ENCODE measurements at places on chromosomes 3 and 15. TPM values are rescaled to one million over a fixed set of nuclear protein-coding genes. Genes with fewer than 3 reads are reported as not detected.

- H3K36me3 ChIP-seq, result no peaks in the 10 kb centered on the region
- no peaks in the 10 kb centered on the region for H3K27me3 ChIP-seq
- H3K4me3 ChIP-seq, result no peak overlapping the region
- H3K27ac ChIP-seq, result peak overlapping the region; percentile 20
Measured at GRCh38 chr3:7876741-7877297, 624.8 kb upstream of the LMCD1 start.

- H3K4me1 ChIP-seq, result no peaks in the 10 kb centered on the region
- DNase-seq, result no peak
- no peak overlapping the region for H3K27ac ChIP-seq
- H3K36me3 ChIP-seq, result no peaks in the 10 kb centered on the region
Measured at GRCh38 chr3:6079561-6080179, 781.2 kb upstream of the GRM7 start.

OR5K2 gene
- not detected for total RNA-seq

GRCh38 chr3:42666022-42666421 is 12.5 kb downstream of the ZBTB47 start:
- no peak overlapping the region for H3K27ac ChIP-seq
- no peak overlapping the region for H3K4me3 ChIP-seq
- peaks cover 6% of the 10 kb centered on the region for H3K4me1 ChIP-seq
- no peaks in the 10 kb centered on the region for H3K27me3 ChIP-seq
- H3K36me3 ChIP-seq, result no peaks in the 10 kb centered on the region

GRCh38 chr15:39511916-39512260 is 69.0 kb upstream of the THBS1 start:
- DNase-seq, result no peak
- H3K27ac ChIP-seq, result peak overlapping the region; percentile 22
- no peaks in the 10 kb centered on the region for H3K27me3 ChIP-seq
- H3K36me3 ChIP-seq, result no peaks in the 10 kb centered on the region
- H3K4me1 ChIP-seq, result no peaks in the 10 kb centered on the region
- no peak overlapping the region for H3K4me3 ChIP-seq

- no peak for DNase-seq
- no peak overlapping the region for H3K27ac ChIP-seq
- H3K4me1 ChIP-seq, result no peaks in the 10 kb centered on the region
- no peaks in the 10 kb centered on the region for H3K27me3 ChIP-seq
Measured at GRCh38 chr3:33042668-33043067, 54.3 kb downstream of the GLB1 start.

PLA2G4D gene
- 0.18 TPM for total RNA-seq

IQCB1 gene
- total RNA-seq, result 8.9 TPM

GRCh38 chr3:31892916-31893573 is 88.0 kb downstream of the OSBPL10 start:
- H3K27me3 ChIP-seq, result no peaks in the 10 kb centered on the region
- no peaks in the 10 kb centered on the region for H3K36me3 ChIP-seq
- no peak overlapping the region for H3K4me3 ChIP-seq
- no peak overlapping the region for H3K27ac ChIP-seq
- no peaks in the 10 kb centered on the region for H3K4me1 ChIP-seq
- no peak for DNase-seq

GRCh38 chr15:84057714-84058331 is 177.8 kb upstream of the GOLGA6L4 start:
- no peaks in the 10 kb centered on the region for H3K27me3 ChIP-seq
- H3K36me3 ChIP-seq, result no peaks in the 10 kb centered on the region
- H3K4me3 ChIP-seq, result no peak overlapping the region
- no peaks in the 10 kb centered on the region for H3K4me1 ChIP-seq

DNA sequence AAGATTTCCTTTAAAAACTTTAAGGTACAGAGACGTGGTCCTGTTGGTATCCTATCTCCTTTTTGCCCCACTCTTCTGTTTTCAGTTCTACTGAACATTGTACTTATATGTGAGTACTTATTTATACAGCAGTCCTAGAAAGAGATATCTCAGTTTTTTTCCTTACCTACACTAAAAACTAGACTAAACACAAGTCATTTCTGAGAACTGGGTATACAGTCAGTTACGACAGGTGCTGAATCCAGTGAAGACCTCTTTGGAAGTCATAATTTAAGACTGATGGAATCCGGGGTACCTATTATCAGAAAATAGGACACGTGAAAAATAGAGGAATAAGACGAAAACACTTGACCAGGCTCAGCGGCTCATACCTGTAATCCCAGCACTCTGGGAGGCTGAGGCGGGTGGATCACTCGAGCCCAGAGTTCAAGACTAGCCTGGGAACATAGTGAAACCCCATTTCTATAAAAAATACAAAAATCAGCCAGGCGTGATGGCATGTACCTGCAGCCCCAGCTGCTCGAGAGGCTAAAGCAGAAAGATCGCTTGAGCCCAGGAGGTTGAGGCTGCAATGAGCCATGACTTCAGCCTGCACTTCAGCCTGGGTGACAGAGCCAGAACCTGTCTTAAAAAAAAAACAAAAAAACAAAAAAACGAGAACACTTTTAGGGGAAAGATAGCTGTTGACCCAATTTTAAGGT is 76.3 kb downstream of the KLHL25 start:
- no peaks in the 10 kb centered on the region for H3K4me1 ChIP-seq
- no peak overlapping the region for H3K4me3 ChIP-seq
- no peak for DNase-seq
- H3K27me3 ChIP-seq, result no peaks in the 10 kb centered on the region

DNA sequence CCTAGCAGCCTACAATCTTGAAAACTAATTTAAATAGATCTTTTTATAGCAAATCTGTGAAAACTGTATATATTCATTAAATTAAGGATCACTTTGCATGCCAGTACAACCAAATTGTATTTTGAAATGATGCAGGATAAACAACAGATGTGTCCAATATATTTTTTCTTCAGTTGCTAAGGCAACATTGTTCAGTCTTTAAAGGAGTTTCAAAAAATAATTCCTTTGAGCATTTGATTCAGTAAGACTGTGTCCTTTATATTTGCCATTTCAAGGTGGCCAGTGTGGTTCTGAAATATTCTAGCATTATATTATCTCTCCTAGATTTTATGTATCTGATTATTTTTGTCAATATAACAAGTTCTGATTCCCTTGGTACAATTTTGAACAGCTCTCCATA is 254.7 kb downstream of the PLOD2 start:
- no peaks in the 10 kb centered on the region for H3K4me1 ChIP-seq
- no peaks in the 10 kb centered on the region for H3K27me3 ChIP-seq
- H3K4me3 ChIP-seq, result no peak overlapping the region
- no peaks in the 10 kb centered on the region for H3K36me3 ChIP-seq

EMC7 gene
- total RNA-seq, result 67.3 TPM

GRCh38 chr15:40235201-40235885 is 3.5 kb upstream of the PAK6 start:
- H3K36me3 ChIP-seq, result no peaks in the 10 kb centered on the region
- no peak overlapping the region for H3K4me3 ChIP-seq
- H3K27me3 ChIP-seq, result no peaks in the 10 kb centered on the region
- H3K27ac ChIP-seq, result no peak overlapping the region
- DNase-seq, result no peak
- peaks cover 8% of the 10 kb centered on the region for H3K4me1 ChIP-seq

DNA sequence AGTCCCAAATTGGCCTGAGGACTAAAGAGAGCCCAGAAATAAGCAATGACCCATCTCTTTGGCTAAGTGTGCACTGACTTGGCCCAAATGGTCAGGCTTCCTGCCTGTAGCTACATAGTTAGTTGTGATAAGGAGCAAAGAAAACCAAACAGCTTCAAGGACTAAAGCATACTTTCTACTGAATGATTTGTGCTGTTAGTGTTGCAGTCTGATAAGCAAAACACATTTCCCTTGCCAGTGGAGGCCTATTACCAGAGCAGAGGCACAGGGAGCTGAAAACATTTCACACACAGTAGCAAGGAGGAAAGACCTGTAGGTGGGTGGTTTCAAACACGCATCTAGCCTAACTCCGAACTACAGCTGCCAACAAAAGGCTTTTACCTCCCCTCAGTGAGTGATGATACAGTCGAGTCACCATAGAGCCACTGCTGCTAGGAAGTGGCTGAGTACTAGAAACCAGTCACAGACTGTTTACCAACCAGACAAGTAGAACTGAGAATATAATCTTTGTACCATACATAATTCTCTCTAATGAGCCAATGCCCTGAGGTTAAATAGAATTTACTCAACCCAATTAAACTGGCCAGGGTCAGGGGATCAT is 222.3 kb upstream of the THBS1 start:
- no peaks in the 10 kb centered on the region for H3K36me3 ChIP-seq
- no peak for DNase-seq
- H3K27me3 ChIP-seq, result no peaks in the 10 kb centered on the region
- no peaks in the 10 kb centered on the region for H3K4me1 ChIP-seq

GRCh38 chr3:131550562-131551465 is 48.0 kb upstream of the MRPL3 start:
- H3K27ac ChIP-seq, result no peak overlapping the region
- H3K27me3 ChIP-seq, result no peaks in the 10 kb centered on the region
- H3K4me3 ChIP-seq, result no peak overlapping the region

DNA sequence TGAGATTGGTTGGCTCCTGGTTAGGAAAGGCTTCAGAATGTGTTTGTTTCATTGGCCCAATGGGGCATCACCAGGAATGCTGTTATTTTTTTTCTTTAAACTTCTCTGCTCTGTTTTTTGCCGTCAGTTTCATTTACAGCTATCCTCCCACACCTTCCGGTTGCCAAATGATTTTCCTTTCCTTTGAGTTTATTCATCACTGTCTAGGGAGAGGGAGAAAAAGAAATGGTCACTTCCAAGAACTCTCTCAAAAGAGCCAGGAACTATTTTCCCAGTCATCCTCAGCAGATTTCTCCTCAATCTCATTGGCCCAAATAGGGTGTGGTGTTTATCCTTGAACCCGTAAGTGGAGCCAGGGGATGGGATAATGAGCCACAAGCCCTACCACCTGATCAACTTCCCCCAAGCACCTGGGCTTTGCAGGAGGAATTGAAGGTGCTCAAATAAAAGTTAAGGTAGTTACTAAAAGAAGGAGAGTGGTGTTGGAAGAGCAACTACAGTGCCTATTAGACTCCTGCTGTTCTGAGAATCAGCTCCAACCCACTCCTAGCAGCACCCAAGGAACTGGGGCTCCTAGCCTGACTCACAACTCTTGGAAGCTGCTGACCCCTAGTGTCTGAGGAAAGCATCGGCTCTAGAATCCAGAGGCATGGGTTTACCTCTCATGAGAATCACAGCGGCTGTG is 183.8 kb upstream of the IL12A start:
- DNase-seq, result peak; percentile 87
- H3K4me3 ChIP-seq, result no peak overlapping the region

GRCh38 chr3:128553560-128553959 is 60.6 kb upstream of the GATA2 start:
- no peaks in the 10 kb centered on the region for H3K36me3 ChIP-seq
- H3K27me3 ChIP-seq, result peaks cover 25% of the 10 kb centered on the region
- H3K4me1 ChIP-seq, result no peaks in the 10 kb centered on the region
- DNase-seq, result no peak

- no peaks in the 10 kb centered on the region for H3K4me1 ChIP-seq
- no peaks in the 10 kb centered on the region for H3K27me3 ChIP-seq
- no peaks in the 10 kb centered on the region for H3K36me3 ChIP-seq
- no peak overlapping the region for H3K27ac ChIP-seq
- no peak for DNase-seq
Measured at GRCh38 chr3:21059404-21059803, 691.6 kb downstream of the ZNF385D start.

GRCh38 chr3:10941972-10942371 is 50.6 kb upstream of the SLC6A1 start:
- H3K4me3 ChIP-seq, result no peak overlapping the region
- no peaks in the 10 kb centered on the region for H3K4me1 ChIP-seq
- no peak for DNase-seq
- H3K36me3 ChIP-seq, result no peaks in the 10 kb centered on the region
- H3K27ac ChIP-seq, result no peak overlapping the region

DNA sequence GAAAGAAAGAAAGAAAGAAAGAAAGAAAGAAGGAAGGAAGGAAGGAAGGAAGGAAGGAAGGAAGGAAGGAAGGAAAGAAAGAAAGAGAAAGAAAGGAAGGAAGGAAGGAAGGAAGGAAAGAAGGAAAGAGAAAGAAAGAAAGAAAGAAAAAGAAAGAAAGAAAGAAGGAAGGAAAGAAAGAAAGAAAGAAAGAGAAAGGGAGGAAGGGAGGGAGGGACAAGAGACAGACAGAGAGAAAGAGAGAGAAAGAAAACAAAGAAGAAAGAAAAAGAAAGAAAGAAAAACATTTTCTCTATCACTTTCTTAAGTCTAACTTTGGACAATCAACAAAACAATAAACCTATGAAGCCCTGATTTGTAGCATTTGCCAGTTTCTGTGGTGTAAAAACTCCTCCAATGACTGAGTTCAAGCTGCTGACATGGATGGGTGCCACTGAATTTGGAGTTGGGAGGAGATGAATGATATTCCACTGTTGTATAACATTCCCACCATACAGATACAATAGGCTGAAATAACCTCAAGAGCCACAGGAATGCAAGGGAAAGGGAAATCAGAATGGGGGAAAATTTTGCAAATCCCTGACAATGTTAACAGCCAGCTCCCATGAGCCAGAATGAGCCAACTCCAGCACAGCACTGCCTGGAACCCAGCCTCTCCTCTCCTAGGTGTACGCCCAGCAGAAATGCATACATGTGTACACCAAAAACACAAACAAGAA is 15.0 kb upstream of the RTP3 start:
- no peaks in the 10 kb centered on the region for H3K36me3 ChIP-seq
- H3K4me1 ChIP-seq, result no peaks in the 10 kb centered on the region
- H3K27me3 ChIP-seq, result peaks cover 4% of the 10 kb centered on the region
- H3K4me3 ChIP-seq, result no peak overlapping the region
- H3K27ac ChIP-seq, result no peak overlapping the region

DNA sequence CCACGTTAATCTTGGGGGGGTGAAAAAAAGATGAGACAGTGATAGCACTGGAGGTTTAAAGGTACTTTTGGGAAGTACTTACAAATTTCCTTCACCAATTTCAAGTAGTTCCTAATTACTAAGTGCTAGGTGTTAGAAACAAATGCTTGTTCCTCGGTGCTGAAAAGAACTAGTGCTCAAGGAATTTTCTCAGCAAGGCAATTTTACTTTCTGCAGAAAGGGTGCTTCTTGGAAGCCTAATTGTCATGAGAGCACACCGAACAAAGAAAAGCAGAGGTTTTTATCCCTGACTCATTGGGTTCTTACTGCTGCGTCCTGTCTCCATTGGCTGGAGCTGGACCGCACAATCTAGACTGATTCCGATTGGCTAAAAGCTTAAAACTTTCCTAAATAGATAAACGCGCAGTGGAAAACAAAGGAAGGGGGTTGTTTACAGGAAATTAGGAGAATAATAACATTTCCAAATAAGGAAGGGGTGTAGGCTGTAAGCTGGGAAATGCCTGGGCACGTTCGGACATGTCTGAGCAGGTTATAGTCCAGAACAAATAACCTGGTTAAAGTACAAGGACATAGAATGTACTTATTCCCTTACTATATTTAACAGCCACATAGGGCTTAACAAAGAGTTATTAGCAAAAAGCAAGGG is 49.6 kb downstream of the CHD2 start:
- H3K27ac ChIP-seq, result no peak overlapping the region
- no peak for DNase-seq
- H3K4me3 ChIP-seq, result no peak overlapping the region
- no peaks in the 10 kb centered on the region for H3K36me3 ChIP-seq
- no peaks in the 10 kb centered on the region for H3K4me1 ChIP-seq

- no peak overlapping the region for H3K27ac ChIP-seq
- no peaks in the 10 kb centered on the region for H3K36me3 ChIP-seq
- H3K27me3 ChIP-seq, result no peaks in the 10 kb centered on the region
- H3K4me3 ChIP-seq, result no peak overlapping the region
- DNase-seq, result no peak
Measured at GRCh38 chr15:32042269-32042972, 12.1 kb downstream of the CHRNA7 start.

TEX55 gene
- total RNA-seq, result not detected

GRCh38 chr3:142356818-142357217 is 91.0 kb downstream of the XRN1 start:
- no peak for DNase-seq
- H3K27ac ChIP-seq, result no peak overlapping the region
- H3K36me3 ChIP-seq, result peaks cover 67% of the 10 kb centered on the region
